ENCODE measurements at places on chromosomes 1 and 21.

DNA sequence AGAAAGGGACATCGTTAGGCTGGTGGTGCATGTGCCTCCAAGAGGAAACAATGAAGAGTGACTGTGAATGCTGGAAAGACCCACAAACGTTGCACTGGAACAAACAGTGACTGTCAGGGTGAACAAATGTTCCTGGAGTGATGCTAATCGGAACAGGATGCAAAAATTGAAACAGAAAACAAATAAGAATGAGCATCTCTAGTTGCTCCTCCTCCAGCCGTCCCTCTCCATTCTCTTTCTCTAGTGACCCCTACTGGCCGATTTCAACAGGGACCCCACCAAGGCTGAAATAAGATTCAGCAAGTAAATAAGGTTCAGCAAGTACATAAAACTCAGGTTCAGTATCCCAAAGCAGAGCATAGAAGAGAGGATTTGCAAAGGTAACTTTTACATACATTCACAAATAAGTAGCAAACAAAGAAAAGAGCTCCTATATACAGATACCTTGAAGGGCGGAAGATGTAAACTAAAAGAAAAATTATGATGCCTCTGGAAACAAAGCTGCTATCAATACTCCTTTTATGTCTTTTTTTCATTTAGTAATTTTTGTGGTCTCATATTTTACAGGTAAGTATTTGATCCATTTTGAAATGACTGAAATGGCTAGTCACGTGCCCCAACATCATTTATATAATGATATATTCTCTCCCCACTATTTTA, 836.1 kb upstream of the ADAMTS5 start:
- DNase-seq = peak; percentile 35

- DNase-seq = no peak
These were observed 27.2 kb upstream of the NFIA start for GRCh38 chr1:61055110-61055614.

DNA sequence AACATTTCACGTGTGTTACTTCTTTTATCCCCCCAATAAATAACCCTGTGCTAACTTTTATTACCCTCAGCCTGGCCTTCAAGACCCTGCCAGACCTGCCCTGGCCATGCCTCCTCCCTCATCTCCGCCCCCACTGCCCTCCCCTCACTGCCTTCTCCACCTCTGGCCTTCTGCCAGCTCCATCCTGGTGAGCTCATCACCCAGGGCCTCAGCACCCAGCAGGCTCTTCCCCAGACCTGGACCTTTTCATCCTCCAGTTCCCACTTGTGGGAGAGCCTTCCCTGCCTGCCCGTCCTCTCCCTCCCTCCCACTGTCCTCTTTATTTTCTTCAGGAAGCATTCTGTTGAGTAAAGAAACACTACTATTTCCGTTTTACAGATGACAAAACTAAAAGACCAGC, 72.0 kb downstream of the SLC66A1 start:
- DNase-seq = no peak

GRCh38 chr1:15592285-15592684, 7.4 kb upstream of the AGMAT start:
- no peak for DNase-seq

DNA sequence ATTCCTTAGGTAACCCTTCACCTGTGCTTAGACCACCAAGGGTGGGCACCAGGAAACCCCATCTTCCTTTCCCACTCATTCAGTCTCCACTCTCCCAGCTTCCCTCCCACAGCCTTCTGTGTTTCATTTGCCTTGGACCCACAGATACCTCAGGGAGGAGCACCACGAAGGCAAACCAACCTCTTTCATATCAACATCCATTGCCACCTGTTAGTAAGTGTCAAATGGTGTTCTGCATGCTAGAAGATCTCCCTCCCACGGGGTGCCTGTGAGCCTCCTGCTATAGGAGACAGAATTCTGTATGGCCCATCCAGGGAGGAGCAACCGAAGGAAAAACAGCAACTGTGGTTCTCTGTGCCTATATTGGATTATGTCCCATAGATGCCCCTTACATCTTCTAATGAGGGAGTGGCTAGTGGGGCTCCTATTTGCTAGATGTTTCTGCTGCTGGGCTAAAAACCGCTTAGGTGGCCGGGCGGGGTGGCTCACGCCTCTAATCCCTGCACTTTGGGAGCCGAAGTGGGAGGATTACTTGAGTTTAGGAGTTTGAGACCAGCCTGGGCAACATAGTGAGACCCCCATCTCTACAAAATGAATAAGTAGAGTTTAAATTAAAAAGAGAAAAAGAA, 25.6 kb upstream of the SCCPDH start:
- no peak for DNase-seq

- no peak for DNase-seq
These were observed 7.2 kb downstream of the GORAB start for GRCh38 chr1:170539154-170539553.

GRCh38 chr1:98176936-98177335, 256.1 kb upstream of the DPYD start:
- DNase-seq = no peak

GRCh38 chr1:217965156-217965786, 319.8 kb upstream of the RRP15 start:
- no peak for DNase-seq

- DNase-seq = peak; percentile 99
These were observed at the start of gene DCAF8 for GRCh38 chr1:160261893-160262794. DCAF8 (minus strand) TSS chr1:160262549; CDS start chr1:160244008, 18,541 bp downstream.

GRCh38 chr1:175894581-175894980, 151.2 kb upstream of the TNR start:
- DNase-seq = no peak

DNA sequence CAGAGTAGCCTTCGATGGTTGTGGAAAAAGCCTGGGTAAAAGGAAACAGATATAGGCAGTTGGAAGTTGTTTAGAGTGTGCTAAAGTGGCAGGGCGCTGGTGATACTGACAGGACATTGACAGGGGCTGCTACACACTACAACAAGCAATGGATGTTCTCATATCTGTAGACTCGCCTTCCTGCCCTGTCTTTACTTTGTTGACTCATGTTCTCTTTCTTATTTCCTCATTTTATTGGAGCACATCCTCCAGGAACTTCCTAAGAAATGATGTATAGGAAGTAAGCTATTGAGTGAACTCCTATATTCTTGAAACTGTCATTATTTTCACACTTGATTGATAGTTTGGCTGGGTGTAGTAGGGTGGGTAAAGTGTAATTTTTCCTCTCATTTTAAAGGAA, 51.0 kb downstream of the C4BPA start:
- DNase-seq = no peak

GRCh38 chr1:197303463-197303862, 35.4 kb downstream of the CRB1 start:
- no peak for DNase-seq

GRCh38 chr1:98325646-98326440, 335.7 kb upstream of the SNX7 start:
- no peak for DNase-seq

DNA sequence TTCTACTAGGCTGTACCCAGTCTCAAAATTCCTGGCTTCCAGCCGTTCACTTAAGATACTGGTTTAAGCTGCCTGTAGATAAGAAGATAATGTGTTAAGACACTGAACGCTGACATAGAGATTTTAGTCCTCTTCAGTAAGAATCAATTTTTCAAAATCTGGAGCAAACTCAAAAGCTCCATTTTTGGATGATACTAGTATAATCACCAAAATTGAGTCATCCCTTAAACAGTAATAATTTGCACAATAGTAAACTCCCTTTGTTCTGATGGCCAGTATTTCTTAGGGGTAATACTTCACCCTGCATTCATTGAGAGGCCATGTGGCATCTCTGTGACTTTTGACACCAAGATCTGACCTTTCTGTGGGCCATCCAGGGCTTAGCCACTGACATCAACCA, 299.8 kb upstream of the USP25 start:
- no peak for DNase-seq

- DNase-seq = no peak
These were observed 17.5 kb upstream of the SPSB1 start for GRCh38 chr1:9275161-9275560.

DNA sequence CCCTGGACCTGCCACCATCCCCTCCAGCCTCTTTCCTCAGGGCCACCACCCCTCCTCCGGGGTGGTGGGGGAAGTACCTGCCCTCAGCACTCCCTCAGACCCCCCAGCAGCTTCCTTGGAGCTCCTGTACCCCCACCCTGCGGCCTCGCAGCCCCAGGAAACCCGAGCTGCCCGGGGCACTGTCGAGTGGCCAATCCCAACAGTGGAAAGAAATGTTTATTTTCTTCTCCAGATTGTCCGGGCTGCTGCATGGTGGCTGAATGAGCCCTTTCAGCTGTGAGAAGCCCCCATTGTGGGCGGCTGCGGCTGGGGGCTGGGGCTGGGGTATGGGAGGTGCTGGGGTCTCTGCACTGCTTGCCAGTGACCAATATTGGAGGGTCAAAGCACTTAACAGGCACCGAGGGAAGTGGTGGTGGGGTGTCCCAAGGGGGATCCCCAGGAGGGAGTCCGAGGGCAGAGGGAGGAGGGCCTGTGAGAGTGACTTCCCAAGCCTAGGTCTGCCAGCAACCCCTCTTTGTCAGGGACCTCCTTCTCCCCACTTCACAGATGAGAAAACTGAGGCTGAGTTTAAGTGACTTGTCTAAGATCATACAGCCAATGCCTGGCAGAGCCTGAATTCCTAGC, 25.2 kb downstream of the RUNX3 start:
- DNase-seq = no peak

- no peak for DNase-seq
These were observed 177.0 kb upstream of the TNR start for GRCh38 chr1:175920381-175920780.

GRCh38 chr1:113442131-113442530, 51.8 kb downstream of the MAGI3 start:
- DNase-seq = no peak
